ENCODE measurements at places on chromosomes 13 and 19. TPM values are rescaled to one million over a fixed set of nuclear protein-coding genes. Genes with fewer than 3 reads are reported as not detected.

TMPRSS9 gene
- total RNA-seq: not detected

ZNF285 gene
- total RNA-seq: 9.5 TPM

KISS1R gene
- total RNA-seq: not detected

VRK3 gene
- 22.0 TPM for total RNA-seq

GIPR gene
- total RNA-seq: 1.4 TPM

CRX gene
- not detected for total RNA-seq

FAAP24 gene
- total RNA-seq: 2.7 TPM

DPRX gene
- not detected for total RNA-seq

FGF22 gene
- total RNA-seq: not detected

AMER2 gene
- not detected for total RNA-seq

LMO7 gene
- 3.7 TPM for total RNA-seq

UPK1A gene
- not detected for total RNA-seq

RAB20 gene
- 4.0 TPM for total RNA-seq

CDC34 gene
- total RNA-seq: 105 TPM

PRR22 gene
- total RNA-seq: 0.16 TPM

MUC16 gene
- not detected for total RNA-seq

C5AR2 gene
- total RNA-seq: not detected

PTH2 gene
- total RNA-seq: not detected

KLK14 gene
- 0.23 TPM for total RNA-seq

EDDM13 gene
- total RNA-seq: 2.2 TPM

PTPRS gene
- 29.7 TPM for total RNA-seq

SERP2 gene
- 5.3 TPM for total RNA-seq

ZIC2 gene
- total RNA-seq: not detected

TUBB4A gene
- not detected for total RNA-seq

GPR32 gene
- total RNA-seq: not detected

ELSPBP1 gene
- not detected for total RNA-seq

TBXA2R gene
- 0.23 TPM for total RNA-seq
